ENCODE measurements at places on chromosomes 11 and 22.

DNA sequence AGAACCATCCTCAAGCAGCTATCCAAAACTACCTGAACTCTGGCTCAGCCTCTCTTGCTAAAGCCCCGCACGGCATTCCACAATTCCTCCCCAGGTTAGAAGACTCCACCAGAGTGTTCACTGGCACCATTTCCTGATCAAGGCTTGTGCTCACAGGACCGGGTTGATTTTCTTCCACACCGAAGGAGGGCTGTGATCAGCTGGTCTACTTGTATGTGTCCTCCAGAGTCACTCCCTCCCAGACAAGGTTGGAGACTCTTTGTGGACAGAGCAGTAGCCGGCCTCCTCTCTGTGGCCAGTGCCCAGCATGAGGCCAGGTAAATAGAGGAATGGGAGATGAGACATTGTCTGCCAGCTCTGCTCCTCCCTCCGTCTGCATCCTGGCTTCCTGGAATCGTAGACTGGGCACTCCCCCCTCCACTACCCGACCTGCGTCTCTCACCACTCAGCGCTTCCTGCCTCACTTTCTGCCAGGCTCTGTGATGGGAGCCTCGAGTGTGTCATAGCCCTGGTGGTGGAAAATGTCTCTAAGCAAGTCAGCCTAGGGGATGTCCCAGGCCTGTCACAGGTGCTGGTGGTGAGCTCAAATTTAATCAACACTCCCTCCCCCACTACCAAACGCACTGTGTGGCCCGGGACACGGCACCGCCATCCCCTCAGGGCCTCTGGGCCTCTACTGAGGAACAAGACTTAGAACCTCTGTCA is 12.5 kb upstream of the TMPRSS6 start:
- no peak for DNase-seq

- DNase-seq, result no peak
Observed at GRCh38 chr11:122816761-122817520, 21.4 kb upstream of the CRTAM start.

- no peak for DNase-seq
Observed at GRCh38 chr11:94025690-94026394, 4.7 kb downstream of the HEPHL1 start.

- no peak for DNase-seq
Observed at GRCh38 chr11:110098645-110099044, 5.5 kb downstream of the ZC3H12C start.

DNA sequence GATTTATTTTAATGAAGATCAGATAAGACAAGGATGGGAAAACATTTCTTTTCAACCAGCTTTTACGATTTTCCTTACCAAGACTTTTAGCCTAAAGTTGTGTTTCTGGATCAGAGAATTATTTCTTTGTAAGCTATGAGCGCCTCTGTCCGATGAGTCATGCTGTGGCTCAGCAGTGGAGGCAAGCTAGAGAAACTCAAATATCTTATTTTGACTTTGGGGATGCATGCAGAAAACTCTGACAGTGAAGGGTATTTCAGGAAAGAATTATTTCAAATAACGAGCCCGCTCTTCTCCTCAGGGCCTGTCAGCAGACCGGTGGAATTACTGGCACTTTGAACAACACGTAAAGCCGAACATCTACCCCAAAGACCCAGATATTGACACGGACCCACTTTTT is 77.9 kb upstream of the OR5AK2 start:
- DNase-seq, result no peak

DNA sequence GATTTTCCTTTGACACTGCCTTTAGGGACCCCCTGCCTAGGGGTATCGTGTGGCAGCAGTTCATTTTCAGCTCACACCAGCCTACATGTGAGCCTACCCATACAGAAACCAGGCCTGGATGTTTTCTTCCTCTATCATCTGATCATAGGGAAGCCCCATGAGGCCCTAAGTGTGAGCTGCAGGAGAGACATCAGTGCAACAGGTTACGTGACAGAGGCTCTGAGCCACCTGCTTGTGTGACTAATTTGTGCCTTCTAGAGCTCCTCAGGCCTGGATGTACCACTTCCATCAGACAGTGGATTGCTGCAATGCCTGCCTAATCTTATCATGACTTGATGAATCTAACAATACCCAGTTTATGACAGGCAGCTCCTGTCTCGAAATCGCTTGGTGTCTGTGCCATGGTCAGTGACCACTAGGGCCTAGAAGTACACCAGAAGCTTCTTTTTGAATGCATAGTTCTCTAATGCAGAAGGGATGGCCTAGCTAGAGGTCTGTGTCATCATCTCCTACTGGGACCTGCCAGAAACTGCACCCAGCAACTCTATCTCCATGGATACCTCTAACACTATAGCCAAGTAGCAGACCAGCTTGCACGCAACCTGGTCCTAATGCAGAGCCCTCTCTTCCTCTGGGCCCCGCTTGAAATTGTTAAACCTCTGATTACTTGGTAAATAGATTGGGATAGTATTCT is 109.7 kb upstream of the CLPB start:
- no peak for DNase-seq

DNA sequence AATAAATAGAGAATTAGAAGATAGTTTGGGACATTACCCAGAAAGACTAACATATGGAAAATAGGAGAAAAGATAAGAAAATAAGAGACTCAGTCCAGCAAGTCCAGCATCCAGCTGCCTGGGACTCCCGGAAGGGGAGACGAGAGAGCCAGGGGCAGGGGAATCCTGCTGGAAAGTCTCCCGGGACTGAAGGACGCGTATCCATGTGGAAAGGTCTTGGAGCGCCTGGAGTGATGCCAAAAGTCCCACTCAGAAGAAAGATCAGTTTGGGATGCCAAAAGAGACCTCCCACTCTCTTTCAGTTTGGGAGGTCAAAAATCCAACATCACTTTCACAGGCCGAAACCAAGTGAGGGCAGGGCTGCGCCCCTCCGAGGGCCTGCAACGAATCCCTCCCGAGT is 30.7 kb downstream of the LRFN4 start:
- DNase-seq, result no peak

DNA sequence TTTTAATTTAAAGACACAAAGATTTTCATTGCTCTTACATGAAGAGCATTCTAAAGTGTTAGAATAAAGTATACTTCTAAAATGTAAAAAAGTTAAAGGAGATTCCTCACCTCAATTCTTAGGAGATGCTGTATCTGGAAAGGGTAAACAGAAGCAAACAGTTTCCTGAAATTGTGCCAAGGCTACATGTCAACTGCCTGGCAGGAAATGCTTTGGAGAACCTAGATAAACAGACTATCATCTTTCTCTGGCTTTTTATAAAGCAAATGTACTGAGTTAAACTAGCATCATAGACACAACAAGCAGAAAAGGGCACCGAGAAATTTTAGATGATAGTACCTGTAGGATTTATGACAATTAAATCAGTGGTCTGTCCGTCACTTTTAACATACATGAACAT is 24.7 kb upstream of the AKIP1 start:
- DNase-seq, result no peak

GRCh38 chr22:25656724-25657123 is 85.3 kb upstream of the MYO18B start:
- no peak for DNase-seq

GRCh38 chr22:48090332-48090672 is 1327.9 kb downstream of the TBC1D22A start:
- DNase-seq, result no peak

DNA sequence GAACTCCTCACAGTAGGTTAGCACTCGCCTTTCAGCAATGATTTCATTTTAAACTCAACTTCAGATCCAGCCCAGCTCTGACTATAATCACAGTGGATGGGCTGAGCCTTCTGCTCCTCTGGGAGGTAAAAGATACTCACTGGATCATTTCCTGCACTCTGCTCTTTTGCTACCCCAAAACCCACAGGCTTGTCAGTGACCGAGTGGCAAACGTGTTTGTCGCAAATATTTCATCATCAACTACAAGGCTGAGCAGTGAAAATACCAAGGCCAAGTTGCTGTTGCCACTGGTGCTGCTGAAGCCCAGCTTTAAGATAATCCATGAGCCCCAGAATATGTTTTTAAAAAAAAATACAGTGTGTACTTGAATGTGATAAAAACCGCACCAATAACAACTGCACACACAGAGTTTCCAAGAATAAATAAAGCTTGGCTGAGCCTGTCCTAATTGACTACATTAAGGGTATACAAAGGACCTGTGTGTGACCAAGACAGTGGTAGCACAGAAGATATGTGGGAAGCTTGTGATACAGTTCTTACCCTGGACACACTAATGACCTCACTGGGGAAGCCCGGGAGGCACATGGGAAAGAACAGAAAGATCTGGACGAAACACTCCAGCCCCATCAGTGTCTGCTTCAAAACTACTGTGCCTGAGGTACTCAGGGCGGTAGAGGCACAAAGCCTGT is 41.3 kb downstream of the ABTB2 start:
- no peak for DNase-seq

- DNase-seq, result no peak
Observed at GRCh38 chr11:69387409-69387885, 93.5 kb downstream of the MYEOV start.

- DNase-seq, result no peak
Observed at GRCh38 chr22:47690586-47690985, 928.1 kb downstream of the TBC1D22A start.

DNA sequence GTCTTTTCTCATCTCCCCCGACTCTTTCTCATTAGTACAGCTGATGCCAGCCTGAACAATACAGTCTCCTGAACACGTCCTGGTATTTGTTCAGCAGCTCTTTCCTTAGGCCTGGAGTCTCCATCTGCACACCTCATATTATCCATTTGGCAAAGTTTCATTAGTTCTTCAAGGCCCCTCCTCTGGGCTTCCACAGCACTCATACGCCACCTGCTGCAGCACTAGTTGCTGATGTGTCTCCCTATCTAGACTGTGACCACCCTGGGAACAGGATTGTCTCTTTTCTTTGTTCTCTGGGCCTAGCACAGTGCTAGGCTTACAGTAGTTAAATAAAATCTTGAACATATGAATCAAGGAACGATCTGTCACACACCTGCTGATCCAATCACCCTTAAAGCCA is 17.2 kb downstream of the DCHS1 start:
- DNase-seq, result no peak

DNA sequence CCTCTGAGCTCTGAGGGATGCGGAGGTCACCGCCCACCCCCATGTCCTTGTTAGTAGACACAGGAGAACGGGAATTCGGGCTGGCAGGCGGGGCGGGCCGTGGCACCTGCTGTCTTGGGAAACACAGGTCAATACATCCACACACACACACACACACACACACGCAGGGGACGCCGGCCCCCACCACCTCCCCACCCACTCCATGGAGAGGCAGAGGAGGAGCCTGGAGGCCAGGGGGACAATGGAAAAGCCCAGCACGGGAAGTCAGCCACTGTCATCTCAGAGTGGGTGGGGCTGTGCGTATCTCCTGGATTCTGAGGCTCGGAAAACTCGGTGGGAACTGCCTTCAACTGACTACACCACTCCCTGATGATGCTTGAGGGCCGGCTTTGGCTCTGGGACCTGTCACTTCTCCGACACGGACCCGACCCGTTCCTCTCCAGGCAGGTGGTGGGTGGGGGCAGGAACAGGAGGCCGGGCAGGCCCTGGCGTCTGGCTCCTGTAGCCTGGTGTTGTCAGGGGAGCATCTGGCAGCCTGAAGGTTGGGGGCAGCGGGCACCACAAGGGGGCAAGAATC is 18.5 kb upstream of the TMEM184B start:
- no peak for DNase-seq

DNA sequence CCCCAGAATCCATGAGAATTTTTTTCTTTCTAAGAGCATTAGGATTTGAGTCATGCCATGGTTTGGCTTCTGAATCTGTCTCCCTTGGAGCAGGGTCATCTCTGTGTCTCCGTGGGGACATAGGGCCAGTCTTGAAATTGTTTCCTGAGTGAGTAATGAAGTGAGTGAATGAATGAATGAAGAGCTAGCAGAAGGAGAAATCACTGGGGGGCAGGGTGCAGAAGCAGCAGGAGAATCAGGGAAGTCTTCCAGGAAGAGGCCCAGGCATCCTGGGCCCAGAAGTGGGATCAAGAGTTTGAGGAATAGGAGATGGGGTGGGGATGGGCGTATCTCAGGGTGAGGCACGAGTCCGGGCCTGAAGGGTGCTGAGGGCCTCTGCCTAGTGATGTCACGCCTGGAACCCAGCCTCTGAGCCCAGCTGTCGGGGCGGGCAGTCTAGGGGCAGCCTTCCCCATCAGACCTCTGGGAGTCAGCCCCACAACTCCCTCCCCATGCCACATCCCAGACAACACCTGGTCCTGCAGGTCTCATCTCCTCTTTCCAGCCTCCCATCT is 12.5 kb upstream of the MGAT3 start:
- no peak for DNase-seq

DNA sequence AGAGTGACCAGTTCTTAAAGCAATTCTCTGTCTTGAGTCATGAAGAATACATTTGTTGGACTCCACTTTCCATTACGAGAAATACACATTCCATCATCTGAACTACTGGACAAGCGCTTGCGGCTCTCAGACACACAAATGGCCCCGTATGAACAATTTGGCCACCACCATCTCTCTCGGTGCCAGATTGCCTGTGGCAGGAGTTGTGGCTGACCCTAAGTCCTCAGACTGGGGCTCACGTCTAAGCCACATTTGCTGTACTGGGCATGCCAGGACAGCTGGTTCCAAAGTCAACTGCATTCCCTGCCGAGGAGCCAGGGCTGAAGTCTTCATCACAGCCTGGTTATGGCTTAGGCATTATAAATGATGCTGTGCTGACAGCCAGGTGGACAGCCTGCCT is 227.5 kb downstream of the MIAT start:
- peak; percentile 49 for DNase-seq

DNA sequence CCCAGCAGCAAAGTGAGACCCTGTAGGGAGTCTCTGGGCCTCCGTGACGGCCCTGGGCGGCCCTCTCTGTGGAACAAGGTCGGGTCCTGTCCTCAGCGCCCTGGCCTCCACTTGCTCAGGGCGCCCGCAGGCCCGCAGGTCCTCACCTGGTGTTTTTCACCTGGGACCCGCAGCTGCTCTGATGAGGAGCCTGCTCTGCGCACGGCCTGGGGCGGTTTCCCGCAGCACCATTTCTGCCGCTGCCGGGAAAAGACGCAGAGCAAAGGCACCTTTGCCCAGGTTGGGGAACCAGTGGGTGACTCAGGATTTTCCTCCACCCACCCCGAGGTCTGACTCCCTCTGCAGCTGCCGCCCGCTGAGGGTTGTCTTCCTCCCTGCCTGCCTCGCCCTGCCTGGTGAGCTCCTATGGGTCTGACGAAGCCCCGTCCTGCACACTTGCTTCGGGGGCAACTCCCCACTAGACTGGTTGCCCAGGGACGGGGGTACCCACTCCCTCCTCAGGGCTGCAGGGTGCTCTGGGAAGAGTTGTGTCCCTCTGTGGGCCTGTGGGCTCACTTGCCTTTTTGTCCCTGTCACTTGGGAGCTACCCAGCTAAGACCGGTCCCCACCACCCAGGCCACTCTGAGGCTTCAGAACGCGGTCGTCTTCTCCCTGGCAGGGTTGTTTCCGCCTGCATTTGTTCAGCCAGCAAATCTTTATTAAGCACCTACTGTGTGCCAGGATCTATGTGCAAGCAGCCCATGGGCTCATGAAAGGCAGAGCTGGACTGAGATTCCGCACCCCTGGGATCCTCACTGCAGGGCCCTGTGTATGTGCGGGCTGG is 89.5 kb downstream of the KCNQ1 start:
- no peak for DNase-seq

GRCh38 chr11:44861849-44862557 is 88.7 kb downstream of the TP53I11 start:
- DNase-seq, result no peak

GRCh38 chr11:119248750-119249670 is 42.9 kb downstream of the CBL start:
- no peak for DNase-seq

GRCh38 chr22:32920032-32920628 is 118.6 kb downstream of the TIMP3 start:
- peak; percentile 94 for DNase-seq

Data from vagina (tissue), 2 donors.